ENCODE measurements at places on chromosomes 5 and 9.

GRCh38 chr5:137365126-137365865 lies 133.8 kb downstream of the SPOCK1 start:
- no peak for DNase-seq

DNA sequence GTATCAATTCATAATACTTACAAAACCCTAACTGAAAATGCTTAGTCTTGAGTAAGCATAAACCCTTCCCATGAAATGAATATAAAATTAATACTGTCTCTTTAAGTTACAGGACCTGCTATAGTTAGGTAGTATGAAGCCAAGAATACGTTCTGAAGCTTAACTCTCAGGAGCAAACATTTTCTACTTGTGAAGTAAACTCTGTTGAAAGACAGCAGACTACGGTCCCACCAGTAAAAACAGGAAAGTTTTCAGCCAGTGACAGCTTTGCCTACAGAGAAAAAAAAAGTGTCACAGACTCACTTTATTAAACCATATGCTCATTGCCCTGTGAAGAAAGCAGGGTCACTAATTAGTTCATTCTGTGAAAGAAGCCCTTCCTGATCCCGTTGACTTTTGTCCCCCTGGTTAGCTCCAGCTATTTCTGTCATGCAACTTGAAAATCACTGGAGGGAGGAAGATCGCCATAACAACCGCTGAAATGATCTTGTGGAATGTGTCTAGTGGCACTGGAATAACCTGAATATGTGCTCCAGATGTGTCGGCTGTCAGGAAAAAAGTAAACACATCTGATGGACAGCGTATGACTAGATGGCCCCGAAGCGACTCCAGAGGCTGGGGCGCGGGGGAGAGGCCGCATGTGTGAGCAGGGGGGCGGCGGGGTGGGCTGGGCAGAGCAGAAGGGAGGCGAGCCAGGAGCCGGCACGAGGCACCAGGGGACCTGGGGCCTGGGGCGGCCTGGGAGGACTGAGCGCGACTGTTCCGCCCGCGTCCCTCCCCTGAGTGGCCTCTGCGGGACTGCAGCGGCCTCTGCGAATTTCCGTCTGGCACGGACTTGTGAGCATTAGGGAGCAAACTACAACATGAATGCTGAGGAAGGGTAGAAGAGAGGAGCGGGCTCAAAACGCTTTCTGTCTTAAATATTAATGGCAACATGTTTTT lies 41.9 kb downstream of the BNC2 start:
- no peak for DNase-seq

GRCh38 chr9:75979362-75979761 lies 88.9 kb downstream of the PCSK5 start:
- no peak for DNase-seq

- no peak for DNase-seq
Measured at GRCh38 chr9:129027224-129027684, 877 bp downstream of the SH3GLB2 start.

- no peak for DNase-seq
Measured at GRCh38 chr5:160511280-160511929, 89.8 kb downstream of the PTTG1 start.

DNA sequence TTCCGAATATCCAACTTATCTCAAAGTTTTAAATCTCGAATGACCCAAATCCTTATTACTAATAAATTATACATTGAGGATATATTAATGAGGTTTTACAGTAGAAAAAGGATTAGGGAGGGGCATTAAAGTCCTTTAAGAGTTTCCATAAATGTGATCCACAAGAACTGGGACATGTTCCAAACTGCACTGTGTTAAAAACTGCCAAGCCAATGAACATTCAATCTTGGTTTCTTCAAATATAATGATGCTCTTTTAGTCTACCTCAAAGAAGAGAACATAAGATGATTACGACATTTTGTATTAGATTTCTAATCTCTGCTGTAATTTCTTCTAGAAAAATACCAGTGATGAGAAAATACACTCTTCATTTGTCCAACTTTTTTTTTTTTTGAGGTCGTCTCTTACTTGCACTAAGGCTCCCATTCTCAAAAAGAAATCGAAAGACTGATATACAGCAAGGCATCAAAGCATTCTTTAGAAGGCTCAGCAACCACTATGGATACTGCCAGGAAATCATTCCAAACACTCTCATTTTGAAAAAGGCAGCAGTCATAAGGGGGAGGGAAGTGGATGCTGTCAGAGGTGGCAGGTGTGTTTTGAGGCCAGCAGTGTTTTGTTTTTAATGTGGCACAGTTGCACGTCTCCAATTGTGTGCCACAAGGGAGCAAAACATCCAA lies 1.7 kb downstream of the PTAR1 start:
- DNase-seq, result no peak

DNA sequence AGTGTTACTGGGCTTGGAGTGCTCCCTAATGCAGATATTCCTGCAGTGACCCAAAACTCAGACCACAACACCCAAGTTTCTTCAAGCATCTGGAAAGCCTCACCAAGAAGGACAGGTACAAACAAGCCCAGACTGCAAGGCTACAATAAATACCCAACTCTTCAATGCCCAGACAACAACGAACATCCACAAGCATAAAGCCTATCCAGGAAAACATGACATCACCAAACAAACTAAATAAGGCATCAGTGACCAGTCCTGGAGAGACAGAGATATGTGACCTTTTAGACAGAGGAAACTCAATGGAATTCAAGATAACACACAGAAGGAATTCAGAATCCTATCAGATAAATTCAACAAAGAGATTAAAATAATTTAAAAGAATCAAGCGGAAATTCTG lies 605.6 kb downstream of the PDE4D start:
- DNase-seq, result no peak

GRCh38 chr5:79025054-79025472 lies 40.0 kb upstream of the ARSB start:
- peak; percentile 13 for DNase-seq

GRCh38 chr5:1465966-1466471 lies 20.8 kb upstream of the SLC6A3 start:
- no peak for DNase-seq

- no peak for DNase-seq
Measured at GRCh38 chr5:81980598-81981260, 8.9 kb downstream of the ATG10 start.

DNA sequence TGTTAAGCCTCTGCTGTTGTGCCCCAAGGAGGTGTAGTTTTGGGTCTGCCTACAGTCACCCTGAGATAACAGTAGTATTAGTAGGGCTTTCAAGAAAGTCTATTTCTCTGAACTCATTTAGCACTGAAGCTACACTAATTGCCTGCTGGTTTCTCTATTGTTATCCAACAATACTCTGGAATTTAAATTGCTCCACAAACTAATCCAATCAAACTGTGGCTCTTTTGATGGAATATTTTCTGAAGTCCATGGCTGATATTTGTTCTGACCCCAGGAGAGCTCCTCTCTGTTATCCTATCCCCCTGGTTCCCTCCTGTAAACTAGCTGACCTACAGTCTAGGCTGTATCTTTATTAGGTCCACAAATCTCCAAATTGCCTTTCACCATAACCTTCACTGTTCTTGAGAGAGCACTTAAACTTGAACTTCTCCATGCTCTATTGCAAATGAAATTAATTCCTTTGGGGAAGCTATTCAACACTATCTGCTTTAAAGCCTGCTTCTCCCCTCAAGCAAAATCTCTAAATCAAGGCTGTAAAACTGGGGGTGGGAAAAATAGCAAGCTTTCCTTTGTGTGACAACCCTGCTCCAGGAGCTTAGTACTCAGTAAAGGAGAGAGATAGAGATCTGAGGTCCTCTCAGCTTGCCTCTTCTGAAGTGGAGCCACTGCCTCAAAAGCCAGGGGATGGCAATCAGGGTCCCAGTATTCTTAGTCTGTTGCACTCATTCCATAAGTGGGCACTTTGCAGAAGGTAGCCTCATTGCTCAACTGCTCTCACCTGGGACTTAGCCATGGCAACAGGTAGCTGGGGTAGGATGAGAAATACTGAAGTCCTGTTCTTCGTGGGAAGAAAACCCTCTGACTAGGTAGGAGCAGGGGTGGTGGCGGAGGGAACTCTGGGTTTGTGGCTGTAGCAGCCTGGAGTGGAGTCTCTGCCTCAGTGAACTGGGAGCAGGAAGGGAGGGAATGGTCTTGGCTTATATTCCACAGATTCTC lies 110.9 kb downstream of the MACIR start:
- DNase-seq, result no peak

DNA sequence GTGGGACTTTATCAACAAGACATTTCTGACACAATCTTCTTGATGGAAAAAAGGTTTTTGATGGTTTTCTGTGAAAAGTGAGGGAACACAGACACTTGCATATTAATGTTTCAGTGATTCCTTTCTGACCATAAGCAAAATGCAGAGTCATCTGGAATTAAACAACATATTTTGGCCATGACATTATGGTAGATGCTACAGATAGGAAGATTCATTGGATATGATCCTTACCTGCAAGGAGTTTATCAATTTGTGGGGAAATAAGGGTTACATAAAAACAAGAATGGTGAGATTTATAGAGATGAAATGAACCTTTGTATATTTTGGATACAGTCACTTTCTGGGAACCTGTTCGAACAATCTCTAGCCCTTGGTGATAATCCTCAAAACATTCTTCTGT lies 155.3 kb upstream of the GNA14 start:
- no peak for DNase-seq

DNA sequence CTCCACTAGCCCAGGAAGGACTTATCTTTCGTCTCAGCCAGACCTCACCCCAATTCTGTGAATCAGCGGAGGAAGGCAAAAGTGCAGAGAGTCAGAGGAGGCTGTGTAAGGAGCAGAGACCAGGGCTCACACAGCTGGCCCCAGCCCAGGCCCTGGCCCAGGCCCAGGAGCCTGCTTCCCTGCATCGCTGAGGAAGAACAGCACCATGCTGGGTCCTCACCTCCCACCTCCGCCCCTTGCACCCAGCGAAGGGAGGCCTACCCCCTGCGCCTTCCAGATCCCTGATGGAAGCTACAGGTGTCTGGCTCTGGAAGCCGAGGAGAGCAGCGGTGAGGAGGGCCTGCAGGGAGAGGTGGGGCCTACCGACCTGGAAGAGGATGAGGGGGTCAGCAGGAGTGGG lies 22.3 kb upstream of the SYNPO start:
- no peak for DNase-seq

- no peak for DNase-seq
Measured at GRCh38 chr9:127505396-127506116, 54.2 kb downstream of the LRSAM1 start.

GRCh38 chr5:166188501-166189325 lies 2102.7 kb upstream of the WWC1 start:
- no peak for DNase-seq

DNA sequence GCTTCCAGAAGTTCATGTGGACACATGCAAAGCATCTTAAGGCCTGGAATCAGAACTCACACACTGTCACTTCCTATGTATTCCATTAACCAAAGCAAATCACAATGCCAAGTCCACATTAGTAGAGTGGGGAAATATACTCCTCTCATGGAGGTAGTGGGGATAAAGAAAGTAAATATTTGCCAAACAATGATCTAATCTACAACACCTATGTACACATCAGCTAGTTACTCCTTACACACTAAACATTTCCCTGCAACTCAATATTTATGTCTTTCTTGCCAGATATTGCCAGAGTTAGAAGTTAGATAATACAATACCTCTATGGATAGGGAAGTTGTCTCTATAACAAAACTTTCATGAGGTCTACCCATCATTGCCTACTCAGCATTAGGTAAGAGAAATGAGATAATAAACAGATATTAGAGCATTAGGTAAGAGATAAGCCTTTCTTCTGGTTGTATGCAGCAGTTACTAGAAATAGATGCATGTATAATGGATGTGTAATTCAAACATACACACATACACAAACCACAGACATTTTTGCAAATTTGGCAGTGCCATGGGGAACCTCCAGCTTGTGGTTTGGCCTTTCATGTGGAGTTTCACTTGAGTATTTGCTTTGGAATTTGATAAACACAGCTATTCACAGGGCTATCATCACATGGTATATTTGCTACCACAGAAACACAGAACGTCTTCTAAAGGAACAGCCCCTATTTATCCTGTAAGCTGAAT lies 196.5 kb downstream of the TLE1 start:
- DNase-seq, result no peak

DNA sequence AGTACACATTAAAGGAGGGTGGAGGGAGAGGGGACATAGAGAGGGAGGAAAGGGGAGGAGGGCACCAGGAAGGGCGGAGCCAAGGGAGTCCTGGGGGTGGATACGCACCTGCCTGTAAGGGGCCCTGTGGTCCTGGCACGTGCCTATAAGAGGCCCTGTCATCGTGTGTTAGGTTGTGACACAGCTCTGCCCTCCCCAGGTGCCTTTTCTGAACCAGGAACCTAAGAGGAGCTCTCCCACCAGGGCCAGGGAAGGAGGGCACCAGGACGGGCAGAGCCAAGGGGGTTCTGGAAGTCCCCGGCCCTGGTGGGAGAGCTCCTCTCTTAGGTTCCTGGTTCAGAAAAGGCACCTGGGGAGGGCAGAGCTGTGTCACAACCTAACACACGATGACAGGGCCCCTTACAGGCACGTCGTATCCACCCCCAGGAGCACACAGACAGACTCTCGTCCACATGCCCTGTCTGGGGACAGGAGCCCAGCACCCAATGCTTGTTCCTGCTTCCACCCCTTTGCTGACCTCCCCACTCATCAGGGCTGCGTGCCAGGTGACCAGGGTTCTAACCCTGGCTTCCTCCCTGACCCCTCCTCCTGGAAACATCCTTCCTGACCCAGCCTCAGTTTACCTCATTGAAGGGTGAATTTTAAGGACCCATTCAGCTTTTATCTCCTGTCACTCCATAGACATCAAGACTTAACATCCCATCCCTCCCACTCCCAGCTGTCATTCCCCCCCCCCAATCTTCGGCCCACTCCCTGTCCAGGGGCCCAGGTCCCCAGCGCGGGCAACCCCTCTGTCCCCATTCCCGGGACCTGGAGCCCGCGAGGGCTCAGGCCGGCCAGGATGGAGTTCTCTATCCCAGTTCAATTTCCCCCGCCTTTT lies 12.9 kb upstream of the OLFM1 start:
- DNase-seq, result no peak

GRCh38 chr9:85040146-85040545 lies 370.6 kb downstream of the NTRK2 start:
- no peak for DNase-seq

GRCh38 chr5:24103451-24104023 lies 541.2 kb downstream of the CDH10 start:
- no peak for DNase-seq

DNA sequence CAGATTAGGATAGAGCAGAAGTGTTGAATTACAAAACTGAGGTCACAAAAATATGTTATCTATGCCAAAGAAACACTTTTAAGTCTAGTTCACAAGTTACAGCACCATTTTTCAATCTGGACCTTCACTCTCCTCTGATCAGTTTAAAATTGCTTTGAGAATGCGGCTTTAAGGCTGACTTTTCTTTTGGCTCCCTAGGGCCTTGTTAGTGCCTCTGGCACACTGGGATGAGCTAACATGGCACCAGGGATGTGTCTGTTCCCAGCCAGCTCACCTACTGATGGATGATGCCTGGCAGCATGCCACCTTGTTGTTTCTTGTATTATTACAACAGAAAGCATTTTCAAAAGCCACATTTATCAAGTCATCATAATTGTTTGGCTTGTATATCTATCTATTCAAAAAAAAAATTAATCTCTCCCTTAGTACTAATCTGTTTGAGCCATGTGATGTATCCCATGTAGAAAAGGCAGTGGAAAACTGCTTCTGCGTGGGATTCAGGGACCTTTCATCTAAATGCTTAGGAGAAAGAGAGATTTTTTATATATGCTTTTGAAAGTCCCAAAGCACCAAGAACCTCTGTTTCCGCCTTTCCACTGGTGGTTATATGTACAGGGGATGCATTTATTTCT lies 46.6 kb downstream of the ADAMTSL1 start:
- DNase-seq, result no peak

GRCh38 chr9:77935974-77936373 lies 95.6 kb downstream of the GNAQ start:
- DNase-seq, result no peak

GRCh38 chr5:179377421-179378115 lies 32.3 kb upstream of the ADAMTS2 start:
- DNase-seq, result no peak
